ENCODE measurements at places on chromosomes 5 and 9.

GRCh38 chr5:126000507-126000906 is 422.7 kb upstream of the GRAMD2B start:
- no peak for DNase-seq

DNA sequence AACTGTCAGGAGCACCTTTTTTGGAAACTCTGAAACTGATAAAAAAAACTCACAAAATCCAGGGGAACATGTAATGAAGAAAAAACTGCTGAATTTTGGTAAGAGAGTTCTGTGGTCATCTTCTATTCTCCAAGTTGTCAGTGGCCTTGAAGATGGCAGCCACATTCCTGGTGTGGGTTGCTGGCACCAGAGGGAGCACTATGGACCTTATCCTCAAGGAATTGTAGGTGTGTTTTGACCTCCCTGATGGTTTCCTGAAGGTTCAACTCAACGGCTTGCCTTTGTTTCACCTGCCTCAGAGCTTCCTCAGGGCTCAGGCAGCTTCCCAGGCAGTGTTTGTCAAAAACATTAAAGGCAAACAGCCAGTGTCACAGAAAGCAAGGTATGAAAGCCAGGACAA is 2.2 kb upstream of the SLC38A9 start:
- DNase-seq, result no peak

DNA sequence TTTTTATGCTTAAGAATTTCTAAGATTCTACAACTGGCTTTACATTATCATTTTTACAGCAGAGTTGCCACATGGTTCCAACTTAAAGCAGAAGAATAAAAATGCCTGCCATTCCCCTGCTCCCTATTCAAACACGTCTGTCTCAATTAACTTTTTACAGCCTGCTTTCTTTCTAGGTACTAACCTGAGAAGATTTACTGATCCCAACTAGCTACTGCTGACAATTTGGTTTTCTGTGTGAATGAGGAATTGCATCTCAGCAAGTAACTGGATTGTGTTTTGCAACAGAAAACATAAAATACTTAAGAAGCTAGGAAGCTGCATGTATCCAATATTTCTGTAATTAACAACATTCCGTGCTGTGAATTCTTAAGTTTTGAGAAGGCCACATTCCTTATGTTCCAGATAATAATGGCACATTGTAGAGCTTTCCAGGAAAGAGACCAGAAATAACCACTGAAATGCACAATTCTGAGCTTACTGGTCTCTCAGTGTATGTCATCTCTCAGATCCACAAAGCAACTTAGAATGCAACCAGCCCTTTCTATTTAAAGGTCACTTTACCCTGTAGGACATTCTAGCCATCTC is 306.8 kb upstream of the NMUR2 start:
- no peak for DNase-seq

DNA sequence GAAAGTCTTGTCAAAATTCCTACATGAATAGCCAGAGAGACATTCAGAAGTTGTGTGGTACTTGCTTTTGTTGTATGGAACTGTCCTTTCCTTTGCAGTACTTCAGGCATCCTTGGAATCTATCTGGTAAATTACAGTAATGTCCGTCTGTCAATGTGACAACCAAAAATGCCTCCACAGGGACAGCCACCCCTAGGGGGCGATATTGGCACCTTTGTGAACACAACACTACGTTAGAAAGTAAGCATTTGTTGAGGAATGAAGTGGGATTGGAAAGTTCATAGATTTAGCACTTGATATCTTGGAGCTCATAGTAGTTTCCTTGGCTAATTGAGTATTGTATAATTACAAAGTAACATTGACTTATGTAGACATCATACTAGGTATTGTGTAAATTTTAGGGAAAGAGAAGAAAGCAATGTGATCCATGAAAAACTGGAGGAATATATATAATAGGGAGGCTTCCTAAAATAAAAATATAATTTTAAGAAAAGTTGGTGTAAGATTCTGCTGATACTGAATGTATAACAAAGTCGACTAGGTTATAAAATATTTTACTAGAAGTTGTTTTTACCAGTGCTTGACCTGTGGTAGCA is 32.7 kb downstream of the TMEFF1 start:
- DNase-seq, result peak; percentile 44

DNA sequence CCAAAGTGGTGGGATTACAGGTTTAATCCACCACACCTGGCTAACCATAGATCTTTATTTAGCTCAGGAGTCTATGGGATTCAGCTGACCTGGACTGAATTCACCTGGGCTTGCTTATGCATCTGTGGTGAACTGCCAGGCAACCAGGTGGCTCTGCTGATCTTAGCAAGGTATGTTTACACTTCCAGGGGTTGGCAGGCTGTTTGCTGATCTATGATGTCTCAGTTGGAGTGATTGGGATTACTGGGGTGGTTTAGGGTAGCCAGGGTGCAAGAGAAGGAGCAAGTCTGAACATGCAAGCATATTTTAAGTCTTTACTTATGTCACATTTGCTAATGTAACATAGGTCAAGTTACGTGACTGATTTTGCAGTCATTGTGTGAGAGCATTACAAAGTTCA is 63.6 kb upstream of the JAK2 start:
- no peak for DNase-seq

GRCh38 chr5:150624334-150625163 is 15.9 kb upstream of the SYNPO start:
- no peak for DNase-seq

- DNase-seq, result peak; percentile 42
Observed at GRCh38 chr5:75510417-75510835, 1.0 kb downstream of the CERT1 start.

DNA sequence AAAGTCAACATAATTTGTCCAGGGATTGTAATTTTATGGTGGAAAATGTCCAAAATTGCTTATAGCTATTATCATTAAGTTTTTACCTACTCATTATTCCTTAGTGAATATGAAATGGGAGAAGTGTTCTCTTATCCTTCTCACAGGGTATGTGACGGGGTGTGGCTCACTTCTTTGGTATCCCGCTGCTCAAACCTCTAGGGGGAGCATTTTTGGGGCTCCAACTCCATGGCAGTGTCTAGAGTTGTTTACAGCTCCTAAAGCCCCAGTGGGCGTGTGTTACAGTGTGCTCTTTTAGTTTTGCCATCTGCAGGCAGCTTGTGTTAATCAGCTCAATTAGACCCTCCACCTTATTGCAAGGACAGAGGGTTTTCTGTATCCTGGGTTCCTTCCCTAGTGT is 89.4 kb downstream of the CDKN2A start:
- DNase-seq, result no peak

- DNase-seq, result no peak
Observed at GRCh38 chr5:16853518-16853917, 82.6 kb downstream of the MYO10 start.

DNA sequence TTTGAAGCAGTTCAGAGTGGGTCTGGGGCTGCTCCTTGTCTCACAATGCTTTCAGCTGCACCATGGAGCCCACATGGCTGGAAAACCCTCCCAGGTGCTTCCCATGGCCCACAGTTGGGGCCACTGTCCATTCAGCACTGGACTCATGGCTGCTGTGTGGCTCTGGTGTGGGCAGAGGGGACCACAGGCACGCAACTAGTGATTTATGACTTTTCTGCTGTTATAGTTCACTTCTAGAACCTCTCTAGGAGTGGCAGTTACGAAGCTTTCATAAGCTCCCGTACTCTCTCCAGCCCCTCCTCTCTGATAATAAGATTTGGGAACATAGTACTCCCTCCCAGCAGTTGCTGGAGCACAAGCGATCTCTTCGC is 29.0 kb downstream of the GLRA1 start:
- DNase-seq, result no peak

- no peak for DNase-seq
Observed at GRCh38 chr9:98594546-98595160, 114.1 kb downstream of the GABBR2 start.

DNA sequence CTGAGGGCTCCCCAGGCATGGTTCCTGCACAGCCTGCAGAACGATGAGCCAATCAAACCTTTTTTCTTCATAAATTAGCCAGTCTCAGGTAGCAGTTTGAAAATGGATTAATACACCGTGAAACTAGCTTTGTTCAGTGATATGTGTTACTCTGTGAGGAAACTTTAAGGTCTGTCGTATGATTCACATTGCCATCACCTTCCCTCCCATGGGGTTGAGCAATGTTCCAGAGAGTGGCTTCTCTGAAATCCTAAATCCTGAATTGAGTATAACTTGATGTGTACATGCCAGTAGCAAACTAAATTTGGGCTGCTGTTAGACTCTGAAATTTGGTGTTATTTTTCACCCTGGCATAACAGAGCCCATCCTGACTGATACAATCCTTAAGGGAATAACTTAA is 866.4 kb upstream of the C9orf72 start:
- peak; percentile 64 for DNase-seq

DNA sequence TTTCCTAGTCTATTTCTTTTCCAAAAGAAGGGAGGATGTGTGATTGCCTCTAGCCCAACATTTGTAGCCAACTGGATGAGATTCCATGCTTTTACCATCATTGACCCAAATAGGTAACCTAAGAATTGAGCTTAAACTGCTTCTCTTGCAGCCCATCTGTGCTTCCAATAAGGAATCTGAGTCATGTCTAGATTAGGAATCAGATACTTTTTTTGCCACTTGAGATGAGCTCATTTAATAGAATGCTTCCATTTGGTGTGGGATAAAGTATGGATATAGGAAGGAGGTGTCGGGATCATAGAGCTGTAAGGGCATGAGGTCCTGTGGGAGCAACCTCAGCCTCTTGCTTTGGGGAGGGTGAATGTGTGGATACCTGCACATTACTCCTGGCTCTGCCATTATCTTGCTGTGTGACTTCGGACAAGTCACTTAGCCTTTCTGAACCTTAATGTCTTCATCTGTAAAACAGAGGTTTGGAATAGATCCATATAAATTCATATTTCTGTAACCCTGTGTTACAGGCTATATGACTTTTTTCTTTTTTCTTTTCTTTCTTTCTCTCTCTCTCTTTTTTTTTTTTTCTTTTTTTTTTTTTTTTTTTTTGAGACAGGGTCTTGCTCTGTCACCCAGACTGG is 56.2 kb downstream of the MAP1B start:
- DNase-seq, result no peak

DNA sequence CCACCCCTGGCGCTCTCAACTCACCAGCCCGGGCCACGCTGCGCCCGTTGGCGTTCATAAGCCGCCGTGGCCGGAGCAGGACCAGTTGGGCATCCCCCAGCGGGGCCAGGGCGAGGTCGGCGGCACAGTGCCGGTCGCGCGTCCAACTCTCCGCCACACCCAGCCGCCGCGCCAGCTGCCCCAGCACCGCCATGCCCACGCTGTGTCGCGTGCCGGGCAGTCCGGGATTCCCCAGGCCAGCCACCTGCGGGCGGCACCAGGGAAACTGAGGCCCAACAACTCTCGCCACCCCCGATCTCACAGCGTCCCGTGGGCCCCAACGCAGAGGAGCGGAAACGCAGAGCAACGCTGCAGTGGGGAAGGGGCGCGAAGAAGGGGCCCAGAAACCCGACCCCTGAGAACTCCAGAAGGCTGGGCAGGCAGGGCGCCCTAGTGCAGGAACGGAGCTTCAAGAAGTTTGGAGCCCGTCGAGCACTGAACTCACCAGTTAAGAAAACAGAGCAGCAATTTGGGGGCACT is 453 bp downstream of the PTRH1 start:
- peak; percentile 24 for DNase-seq

DNA sequence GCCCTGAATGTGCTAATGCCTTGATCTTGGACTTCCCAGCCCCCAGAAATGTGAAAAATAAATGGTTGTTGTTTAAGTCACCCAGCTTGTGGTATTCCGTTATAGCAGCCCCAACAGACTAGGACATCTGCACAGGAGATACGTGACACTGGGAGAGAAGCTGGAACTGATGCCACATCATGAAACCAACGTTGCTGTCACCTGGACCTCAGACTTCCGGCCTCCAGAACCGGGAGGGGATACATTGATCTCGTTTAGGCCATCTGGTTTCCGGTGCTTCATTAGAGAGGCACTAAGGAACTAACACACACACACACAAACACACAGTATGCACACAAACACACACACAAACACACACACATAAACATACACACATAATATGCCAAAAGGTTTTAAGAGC is 75.0 kb upstream of the ICE1 start:
- DNase-seq, result no peak

- DNase-seq, result no peak
Observed at GRCh38 chr5:36242534-36243485, 1.1 kb upstream of the NADK2 start.

GRCh38 chr9:5435912-5436311 is 1.8 kb downstream of the PLGRKT start:
- DNase-seq, result peak; percentile 70

- DNase-seq, result peak; percentile 77
Observed at GRCh38 chr5:131521252-131521651, 113.8 kb downstream of the RAPGEF6 start.

DNA sequence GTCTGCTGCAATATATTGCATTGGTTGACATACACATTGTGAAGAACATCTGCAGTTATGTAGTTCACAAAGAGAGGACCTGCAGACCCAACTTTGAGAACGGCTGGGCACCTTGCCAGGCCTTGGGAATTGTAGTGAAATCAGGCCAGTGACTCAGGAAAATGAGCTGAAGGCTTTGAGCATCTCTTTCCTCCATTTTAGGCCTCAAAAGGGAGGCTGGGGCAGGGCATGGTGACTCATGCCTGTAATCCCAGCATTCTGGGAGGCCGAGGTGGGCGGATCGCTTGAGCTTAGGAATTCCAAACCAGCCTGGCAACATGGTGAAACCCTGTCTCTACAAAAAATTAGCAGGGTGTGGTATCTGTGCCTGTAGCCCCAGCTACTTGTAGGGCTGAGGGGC is 1.4 kb upstream of the IPPK start:
- peak; percentile 83 for DNase-seq

DNA sequence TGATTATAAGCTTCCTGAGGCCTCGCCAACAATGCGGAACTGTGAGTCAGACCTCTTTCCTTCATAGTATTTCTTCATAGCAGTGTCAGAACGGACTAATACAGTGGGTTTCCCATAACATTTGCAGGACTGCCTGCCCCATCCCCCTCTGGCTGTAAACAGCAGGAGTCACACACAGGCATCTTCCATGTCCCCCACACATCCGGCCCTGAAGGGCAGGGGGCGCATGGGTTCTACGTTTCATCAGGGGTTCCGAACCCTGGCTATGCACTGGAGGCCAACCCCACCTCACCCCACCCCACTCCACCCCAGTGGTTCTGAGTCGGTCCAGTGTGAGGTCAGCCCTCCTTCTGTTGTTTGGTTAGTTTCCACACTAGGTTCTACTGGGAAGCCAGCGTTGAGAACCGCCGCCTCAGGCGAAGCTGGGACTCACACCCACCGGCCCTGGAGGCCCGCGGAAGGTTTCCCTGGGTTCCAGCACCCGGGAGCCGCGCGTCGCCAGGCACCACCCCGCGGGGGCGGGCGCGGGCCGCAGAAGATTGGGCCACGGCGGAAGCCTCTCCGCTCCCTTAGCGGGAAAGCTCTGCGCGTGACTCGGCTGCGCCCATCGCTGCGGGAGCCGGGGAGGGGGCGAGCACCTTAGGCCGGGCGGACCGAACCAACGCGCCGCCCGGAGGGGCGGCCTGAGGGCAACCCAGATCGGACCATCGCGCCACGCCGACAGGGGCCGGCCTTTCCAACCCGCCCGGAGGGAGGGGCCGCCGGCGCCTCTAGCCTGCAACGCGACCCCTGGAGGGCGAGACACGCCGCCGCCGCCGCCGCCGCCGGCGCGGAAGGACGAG is at the start of gene RUSC2:
RUSC2 (plus strand) TSS at position 799 of the 842 bp plus-strand sequence. CDS start 56,411 bp downstream, outside the sequence.
- peak; percentile 81 for DNase-seq

GRCh38 chr5:55594671-55595070 is 59.9 kb upstream of the PLPP1 start:
- no peak for DNase-seq

GRCh38 chr5:79544131-79544530 is 30.2 kb upstream of the HOMER1 start:
- DNase-seq, result no peak

GRCh38 chr5:403995-404394 is 39.0 kb upstream of the EXOC3 start:
- DNase-seq, result no peak
